EH (cell line): ENCODE measurements at places on chromosomes 5 and 9.

GRCh38 chr5:150672237-150672883 lies 11.3 kb downstream of the MYOZ3 start:
- DNase-seq, result peak; percentile 46

GRCh38 chr5:143037071-143037470 lies 266.9 kb downstream of the ARHGAP26 start:
- DNase-seq, result no peak

GRCh38 chr5:122933956-122934355 lies 88.5 kb downstream of the SNX24 start:
- no peak for DNase-seq

DNA sequence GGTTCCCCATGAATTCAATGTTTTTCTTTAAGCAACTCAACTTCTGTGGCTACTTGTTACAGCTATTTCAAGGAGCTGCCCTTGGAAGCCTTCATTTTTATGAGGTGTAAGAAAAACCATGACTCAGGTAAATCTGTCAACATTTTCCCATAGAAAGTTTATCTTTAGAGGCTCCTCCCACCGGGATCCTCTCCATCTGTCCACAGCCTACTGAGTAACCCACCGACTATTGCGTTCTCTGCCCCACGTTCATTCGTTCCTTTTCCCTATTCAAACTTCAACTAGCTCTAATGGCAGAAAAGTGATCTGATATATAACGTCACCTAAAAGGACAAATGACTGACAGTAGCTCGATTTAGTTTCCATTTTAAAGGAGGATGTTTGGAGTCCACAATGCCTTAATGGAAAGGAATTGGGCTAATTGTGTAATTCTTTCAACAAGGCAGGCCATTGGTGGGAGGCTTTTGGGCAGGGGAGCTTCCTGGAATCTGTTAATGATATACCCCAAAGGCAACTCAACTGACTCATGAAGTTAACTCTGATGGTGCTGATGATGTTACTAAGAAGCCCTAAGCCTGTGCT lies 29.3 kb upstream of the NR3C1 start:
- DNase-seq, result peak; percentile 84

- peak; percentile 55 for DNase-seq
These were observed 202.7 kb upstream of the RGMB start for GRCh38 chr5:98570661-98571191.

GRCh38 chr5:136689552-136689951 lies 324.2 kb upstream of the TRPC7 start:
- no peak for DNase-seq

DNA sequence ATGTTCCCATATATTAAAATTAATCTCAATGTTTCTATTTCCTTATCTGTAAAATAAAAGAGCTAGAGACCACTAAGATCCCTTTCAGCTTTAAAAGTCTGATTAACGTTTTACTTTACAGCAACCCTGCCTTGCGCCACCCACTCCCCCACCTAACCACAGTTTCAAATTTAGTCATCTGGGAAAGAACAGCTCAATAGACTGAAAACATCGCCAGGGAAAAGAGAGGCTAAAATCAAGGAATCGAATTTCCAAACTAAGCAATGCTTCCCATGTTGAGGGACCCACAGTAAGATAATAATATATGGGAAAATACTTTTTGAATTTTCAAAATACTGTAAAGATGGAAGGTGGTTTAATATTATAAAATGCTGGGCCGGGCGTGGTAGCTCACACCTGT lies 6.6 kb downstream of the SAXO1 start:
- DNase-seq, result no peak

DNA sequence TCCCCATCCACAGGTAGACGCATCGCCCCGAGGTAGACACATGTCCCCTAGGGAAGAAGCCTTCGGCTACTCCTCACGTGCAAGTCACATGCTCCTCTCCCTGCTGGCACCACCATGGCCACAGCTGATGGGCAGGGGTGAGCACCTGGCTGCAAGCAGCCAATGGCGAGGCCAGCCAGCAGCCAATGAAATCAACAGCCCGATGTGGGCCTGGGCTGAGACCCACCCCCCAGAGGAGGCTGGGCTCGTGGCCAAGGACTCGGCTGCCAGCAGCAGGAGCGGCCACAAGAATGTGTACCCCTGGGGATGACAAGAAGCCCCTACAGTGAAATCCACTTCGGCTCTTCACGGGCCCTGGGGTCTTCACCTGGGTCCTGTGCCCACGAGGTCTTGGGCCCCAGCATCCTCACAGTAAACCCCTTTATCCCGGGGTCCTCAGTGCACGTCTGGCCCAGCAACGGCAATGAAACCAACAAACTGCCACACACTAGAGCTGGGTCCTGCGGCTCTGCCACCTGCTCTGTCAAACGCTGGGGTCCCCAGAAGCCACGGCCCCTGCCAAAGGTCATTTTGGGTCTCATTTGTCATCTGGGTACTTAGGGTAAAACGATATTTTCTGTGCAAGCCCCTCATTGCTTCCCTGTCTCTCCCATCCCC lies 22.1 kb upstream of the PTGES start:
- no peak for DNase-seq

DNA sequence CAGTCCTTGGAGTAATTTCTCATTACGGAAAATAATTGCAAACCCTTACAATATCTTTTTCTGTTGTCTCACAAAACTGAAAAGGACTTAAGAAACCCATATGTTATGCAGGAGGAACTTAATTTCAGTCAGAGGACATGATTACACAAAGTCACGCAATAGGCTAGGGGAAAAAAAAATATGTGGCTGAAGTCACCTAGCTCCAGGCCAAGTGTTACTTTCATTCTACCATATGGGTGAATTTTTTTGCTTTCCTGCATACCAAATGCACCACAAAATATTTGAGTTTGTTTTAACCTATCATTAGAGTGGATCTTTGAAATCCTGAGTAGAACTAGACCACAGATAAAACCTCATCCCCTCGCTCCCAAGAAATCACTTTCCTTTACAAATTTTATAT lies 523.5 kb downstream of the CAAP1 start:
- DNase-seq, result peak; percentile 74

- DNase-seq, result no peak
These were observed 6.8 kb upstream of the CKMT2 start for GRCh38 chr5:81226286-81226685.

DNA sequence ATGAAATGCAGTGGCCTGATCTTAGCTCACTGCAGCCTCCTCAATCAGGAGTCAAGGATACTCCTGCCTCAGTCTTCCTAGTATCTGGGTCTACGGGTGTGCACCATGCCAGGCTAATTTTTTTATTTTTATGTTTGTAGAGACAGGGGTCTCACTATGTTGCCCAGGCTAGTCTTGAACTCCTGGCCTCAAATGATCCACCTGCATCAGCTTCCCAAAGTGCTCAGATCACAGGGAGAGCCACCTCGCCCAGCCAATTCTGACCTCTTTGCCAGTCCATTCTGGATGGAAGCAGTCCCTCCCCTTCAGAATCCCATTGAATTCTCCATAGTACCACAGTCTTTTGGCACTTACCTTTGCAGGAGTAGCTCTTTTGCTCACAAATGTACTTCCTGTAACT lies 1.7 kb upstream of the CANX start:
- no peak for DNase-seq

GRCh38 chr9:96425500-96426169 lies 7.5 kb upstream of the ZNF367 start:
- DNase-seq, result no peak

DNA sequence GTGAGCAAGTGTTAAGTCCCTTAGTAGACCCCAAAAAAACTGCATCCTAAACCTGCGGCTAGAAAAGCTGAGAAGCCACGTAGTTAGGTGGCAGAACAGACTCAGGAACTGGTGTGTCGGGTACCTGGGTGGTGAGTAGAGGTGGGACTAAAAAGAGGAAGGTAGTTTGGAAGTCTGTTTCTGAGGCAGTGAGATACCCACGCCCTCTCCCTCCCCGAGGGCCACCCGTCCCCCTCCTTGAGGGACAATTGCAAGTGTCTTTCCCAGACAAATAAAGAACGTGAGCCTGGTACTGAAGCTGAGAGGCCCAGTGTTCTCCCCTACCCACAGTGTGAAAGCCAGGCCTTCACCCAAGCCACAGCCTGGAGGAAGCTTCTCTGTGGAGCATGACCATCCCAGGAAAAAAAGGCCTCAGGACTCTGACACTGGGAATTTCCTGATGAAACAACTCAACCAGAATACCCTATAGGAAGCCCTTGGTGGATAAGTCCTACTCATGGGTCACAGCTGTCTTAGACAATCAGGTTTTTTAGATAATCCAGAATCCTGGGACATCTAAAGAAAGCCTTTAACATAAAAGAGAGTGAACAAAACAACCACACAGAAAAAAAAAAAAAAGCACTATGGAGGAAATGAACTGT lies 7.0 kb upstream of the CD74 start:
- DNase-seq, result no peak

DNA sequence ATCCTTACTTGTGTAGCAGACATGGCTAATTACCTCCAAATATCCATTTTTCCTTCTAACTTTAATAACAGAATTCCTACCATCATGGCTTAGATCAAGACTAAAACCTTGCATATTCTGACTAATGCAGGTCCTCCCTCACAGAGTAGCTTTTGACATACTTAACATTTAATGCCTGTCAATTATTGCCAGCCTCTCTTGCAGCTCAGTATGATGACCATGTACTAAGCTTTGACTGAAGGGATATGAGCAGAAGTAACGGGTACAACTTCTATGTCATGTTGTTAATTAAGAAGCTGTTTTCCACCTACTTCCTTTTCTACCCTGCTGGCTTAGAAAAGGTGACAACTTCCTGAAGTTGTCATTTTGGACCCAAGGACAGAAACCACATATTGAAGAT lies 533.4 kb downstream of the PSAT1 start:
- no peak for DNase-seq

GRCh38 chr5:42522783-42523182 lies 99.5 kb downstream of the GHR start:
- no peak for DNase-seq

- DNase-seq, result no peak
These were observed 34.0 kb upstream of the GLRX start for GRCh38 chr5:95856501-95856981.

DNA sequence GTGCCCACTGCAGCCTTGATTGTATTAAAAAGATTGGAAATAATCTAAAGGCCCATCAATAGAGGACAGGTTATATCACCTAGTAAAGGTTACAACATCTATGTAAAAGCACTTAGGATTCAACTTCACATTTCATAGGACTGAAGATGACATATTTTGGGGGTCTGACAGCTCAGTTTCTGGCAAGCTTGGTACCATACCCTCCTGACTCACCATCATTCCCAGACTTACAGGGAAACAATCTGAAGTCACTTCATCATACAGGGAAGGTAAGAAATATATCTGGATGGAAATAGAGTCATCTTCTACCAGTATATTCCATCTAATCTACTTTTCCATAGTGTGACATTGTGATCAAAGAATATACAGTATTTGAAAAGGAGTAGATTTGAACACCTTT lies 28.8 kb upstream of the DAB2 start:
- peak; percentile 37 for DNase-seq

- DNase-seq, result no peak
These were observed 115.7 kb upstream of the SMC2 start for GRCh38 chr9:103978396-103978795.

DNA sequence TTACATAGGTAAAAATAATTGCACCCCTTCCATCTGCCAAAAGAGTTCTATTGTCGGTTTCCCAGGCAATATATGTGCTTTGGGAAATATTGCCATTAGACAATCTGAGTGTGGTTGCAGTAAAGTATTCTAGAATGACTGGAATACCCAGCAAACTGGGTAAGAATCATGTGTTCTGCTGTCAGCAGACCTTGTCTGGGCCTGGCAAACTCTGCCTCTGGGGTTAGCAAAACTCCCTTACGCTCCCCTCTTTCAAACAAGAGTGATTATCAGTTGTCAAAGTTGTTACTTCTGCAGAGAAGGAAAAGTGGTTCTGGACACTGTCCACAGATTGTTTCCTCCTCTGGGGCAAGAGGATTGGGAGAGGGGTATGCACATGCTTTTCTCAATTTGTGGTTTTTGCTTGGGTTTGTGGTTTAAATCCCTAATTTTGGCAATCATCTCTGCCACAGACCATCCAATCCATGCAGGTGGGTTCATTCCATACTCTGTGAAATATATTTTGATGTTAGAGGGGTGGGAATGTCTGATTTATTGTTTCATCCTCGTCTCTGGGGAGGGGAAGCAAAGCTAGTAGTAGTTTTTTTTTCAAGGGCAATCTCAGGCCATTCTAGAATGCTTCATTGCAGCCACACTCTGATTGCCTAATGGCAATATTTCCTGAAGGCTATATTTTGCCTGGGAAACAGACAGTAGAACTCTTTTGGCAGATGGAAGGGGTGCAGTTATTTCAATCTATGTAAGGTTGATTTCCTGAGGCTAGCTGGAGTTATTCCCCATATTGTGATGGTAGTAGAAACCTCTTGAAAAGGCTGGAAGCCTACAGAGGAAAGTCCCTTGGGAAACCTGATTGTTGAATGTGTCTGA lies 24.0 kb upstream of the TNFSF15 start:
- DNase-seq, result no peak

GRCh38 chr5:17796142-17796541 lies 161.9 kb downstream of the TAF11L14 start:
- no peak for DNase-seq

- DNase-seq, result no peak
These were observed 6.3 kb upstream of the APTX start for GRCh38 chr9:33007755-33008154.

DNA sequence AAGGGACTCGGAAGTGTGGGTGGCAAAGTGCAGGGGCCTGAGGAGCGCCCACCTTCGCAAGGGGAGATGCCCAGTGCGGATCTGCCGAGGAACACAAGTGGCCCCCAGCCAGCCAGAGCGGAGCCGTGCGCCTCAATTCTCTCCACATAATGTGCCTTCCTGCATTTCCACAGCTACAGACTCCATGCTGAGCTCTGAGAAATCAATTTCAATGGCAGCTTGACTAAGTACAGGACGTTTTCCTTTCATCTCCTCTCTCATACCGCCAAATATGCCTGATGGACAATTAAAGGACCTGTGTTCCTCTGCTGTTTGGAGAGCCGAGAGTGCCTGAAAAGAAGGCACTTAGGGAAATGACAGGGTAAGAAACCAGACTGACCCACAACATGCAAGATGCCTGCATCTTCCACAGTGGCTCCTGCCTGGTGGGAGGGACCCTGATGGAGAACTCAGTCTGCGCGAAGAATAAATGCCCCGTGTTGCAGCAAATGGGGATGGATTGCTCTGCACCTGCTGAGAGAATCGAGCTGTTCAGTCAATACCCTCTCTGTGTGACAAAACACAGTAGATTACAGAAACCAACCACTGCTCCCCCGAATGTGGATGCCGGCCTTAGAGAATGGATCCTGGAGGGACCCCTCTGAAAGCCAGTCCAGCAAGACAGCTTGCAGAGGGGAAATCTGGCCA lies 38.6 kb upstream of the OLFM1 start:
- DNase-seq, result no peak

- peak; percentile 97 for DNase-seq
These were observed 23.6 kb upstream of the FIBCD1 start for GRCh38 chr9:130962418-130963316.

- no peak for DNase-seq
These were observed 550.8 kb downstream of the BNC2 start for GRCh38 chr9:16319646-16320045.

GRCh38 chr9:125332527-125332926 lies 70.9 kb downstream of the GAPVD1 start:
- DNase-seq, result no peak

DNA sequence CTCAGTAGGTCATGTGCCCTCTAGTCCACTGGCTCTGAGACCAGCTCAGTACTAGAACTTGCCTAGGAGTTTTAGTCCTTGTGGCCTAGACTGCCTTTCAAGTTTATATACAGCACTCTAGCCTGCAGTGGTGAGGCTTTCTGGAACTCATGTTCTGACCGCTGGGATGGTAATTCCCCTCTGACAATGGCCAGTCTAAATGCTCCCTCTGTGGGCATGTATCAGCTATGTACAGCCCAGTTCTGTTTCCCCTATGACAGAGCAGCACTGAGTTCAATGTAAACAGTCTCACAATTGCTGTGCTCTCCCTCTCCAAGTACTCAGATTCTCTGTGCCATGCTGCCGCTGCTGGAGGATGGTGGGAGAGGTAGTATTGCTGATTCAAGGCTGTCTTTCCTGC lies 68.6 kb upstream of the SLC27A6 start:
- DNase-seq, result no peak
